Left cardiac atrium (tissue), 4 donors: ENCODE measurements at places on chromosomes 7 and 10. TPM values are rescaled to one million over a fixed set of nuclear protein-coding genes. Genes with fewer than 3 reads are reported as not detected.
A peak's percentile ranks its signal among the peaks of the same experiment; 100 is the strongest.

GRCh38 chr10:50260791-50261281, 9.5 kb upstream of the ASAH2 start:
- DNase-seq, result no peak

Gene OR9A2
- total RNA-seq, result not detected

Gene PRR15
- total RNA-seq, result 1.3 TPM

DNA sequence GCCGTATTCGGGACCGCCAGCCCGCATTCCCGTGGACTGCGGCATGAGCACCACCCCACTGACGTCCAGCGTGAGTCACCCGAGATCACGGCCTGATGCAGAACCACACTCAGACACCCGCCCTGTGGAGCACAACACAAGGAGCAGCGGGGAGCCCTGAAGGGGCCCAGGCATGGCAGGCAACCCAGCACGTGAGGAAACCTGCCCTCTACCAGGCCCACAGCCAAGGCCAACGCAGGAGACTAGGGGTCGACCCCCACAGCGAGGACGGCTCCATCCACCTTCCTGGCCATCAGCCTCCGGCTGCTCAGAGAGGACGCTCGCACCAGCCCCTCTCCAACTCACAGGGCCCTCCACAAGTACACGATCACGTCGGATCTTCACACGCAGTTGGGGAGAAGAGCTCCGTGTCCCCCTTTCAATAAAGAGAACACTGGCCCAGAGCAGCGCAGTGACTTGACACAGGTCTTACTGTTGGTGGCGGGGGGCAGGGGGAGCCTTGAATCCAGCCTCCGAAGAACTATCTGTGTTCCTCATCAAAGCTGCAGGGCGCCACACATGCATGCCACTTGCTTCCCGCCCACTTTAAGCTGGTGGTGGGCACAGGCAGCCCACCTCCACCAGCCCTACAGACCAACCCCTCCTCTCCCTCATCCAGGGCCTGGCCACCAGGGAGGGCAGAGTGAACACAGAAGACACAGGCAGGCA, 22.0 kb downstream of the MAD1L1 start:
- DNase-seq, result no peak

GRCh38 chr7:76409537-76409936, at the start of gene SSC4D:
TSS of gene SSC4D (minus strand) at chr7:76409697. CDS start at chr7:76404439, 5,258 bp downstream.
- DNase-seq, result no peak

DNA sequence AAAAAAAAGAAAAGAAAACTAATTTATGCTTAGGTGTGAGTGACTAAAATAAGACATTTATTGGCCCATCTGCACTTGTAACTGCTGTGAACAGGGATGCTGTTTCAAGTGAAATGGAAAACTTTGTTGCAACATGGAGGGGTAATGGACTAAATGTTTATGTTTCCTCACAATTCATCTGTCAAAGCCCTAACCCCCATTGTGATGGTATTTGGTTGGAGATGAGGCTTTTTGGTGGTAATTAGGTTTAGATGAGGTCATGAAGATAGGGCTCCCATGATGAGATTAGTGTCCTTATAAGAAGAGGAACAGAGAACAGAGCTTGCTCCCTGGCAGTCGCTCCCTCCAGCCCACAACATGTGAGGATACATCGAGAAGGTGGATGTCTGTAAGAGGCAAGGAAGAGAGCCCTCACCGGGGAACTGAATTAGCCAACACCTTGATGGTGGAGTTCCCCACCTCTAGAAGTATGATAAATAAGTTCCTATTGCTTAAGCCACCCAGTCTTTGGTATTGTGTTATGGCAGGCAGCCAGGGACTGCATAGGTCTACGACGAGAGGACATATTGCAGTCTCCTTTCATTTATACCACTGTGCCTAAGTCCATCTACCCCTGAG, 28.6 kb upstream of the VCL start:
- no peak for DNase-seq

Gene TMEM229A
- total RNA-seq, result not detected

Gene ENTPD1
- 11.8 TPM for total RNA-seq

DNA sequence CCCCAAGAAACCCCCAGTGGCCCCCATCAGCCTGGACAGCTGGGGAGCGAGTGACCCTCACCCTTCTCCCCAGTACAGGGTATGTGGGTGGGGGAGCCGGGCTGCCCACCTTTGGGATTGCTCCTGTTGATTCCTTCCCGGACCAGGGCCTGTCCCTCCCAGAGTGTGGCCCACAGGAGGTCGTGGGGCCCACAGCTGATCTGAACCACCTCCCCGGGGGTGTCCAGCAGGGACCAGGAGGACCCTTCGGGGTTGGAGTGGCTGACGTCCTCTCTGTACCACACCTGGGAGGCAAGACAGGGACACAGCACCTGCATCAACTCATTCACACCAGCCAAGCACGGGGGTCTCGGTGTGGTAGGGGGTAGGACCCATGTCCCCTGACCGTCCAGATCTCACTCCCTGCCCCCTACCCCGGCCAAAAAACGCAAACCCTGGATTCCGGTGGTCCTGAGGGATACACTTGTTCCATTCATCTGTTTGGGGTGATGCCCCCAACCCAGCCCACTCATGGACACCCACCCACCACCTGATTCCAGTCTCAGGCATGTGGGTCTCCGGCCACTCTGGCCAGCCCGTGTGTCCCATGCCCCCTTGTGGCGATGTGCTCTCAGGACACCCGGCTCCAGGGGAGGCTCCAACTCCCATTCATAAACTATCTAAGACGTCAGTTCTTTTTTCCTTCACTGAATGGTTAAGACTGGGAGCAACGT, 10.9 kb downstream of the TECPR1 start:
- DNase-seq, result no peak

Gene CALY
- total RNA-seq, result not detected

DNA sequence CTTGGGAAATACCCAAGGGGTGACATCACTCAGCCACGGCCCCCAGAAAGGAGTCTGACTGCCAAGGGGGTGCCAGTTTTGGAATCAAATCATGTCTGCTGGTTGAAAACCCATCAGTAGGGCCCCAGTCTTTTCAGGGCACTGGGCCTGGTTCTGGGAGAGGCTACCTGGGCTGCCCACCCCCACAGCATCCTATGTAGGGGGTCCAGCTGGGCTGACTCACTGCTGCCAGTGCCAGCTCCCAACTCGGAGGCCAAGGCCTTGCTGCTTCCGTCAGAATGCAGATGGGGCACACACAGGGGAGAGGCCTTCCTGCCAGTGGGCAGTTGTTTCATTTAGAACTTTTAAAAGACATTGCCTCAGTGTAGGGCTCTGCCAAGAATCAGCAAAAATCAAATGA, 39.5 kb upstream of the DMBT1 start:
- no peak for DNase-seq

- no peak for DNase-seq
Measured at GRCh38 chr7:144826208-144826607, 9.6 kb downstream of the TPK1 start.

Gene HABP2
- not detected for total RNA-seq

DNA sequence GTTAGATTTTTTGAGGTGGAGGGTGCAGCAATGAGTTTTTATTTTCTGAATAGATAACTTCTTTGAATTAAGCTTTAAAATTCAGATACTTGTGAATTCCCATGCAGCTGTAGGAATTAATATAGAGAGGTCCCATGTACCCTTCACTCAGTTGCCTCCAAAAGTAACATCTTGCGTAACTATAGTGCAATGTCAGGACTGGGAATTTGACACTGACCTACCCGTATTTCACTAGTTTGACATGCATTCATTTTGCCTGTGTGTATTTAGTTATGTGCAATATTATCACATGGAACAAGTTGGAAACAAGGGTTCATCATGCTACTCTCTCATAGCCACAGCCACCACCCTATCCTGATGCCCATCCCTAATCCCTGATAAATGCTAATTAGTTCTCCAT, 147.1 kb upstream of the IGFBP3 start:
- DNase-seq, result no peak

Gene GJD4
- total RNA-seq, result not detected

DNA sequence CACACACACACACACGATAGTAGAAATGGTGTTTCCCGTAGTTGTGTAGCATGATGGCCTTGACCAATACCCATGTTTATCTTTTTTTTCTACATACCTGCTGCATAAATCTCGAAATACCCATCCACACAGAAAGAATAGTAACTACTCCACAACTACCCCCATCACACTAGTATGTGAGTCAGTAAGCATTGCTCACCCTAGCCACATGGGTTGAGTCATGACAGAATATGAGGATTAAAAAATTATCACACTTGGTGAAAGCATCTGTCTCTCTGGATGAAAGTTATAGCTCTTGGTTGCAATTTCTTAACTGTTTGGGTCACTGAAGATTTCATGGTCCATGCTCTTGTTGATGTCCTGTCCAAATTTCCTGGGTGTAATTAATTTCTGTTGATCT, 103.4 kb upstream of the MDFIC start:
- no peak for DNase-seq

Gene ZCCHC24
- 52.9 TPM for total RNA-seq

DNA sequence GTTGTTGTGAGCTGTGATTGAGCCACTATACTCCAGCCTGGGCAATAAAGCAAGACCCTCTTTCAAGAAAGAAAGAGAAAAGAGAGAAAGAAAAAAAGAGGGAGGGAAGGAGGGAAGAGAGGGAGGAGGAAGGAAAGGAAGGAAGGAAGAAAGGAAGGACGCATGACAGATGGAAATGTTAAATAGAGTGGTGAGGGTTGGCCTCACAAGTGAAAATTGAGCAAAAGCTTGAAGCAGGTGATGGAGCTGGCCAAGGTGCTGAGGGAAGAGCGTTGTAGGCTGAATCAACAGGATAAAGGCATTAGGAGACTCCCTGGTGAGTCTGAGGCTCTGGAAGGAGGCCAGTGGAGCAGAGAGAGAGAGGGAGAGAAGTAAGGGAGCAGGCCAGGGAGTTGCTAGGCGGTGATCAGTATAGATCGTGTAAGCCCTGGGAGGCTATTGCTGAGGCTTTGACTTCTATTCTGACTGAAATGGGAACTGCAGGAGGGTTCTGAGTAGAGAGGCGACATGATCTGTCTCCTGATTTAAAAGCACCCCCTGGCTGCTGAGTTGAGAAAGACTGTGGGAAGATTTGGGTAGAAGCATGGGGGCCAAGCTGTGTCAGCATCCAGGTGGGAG, 26.5 kb upstream of the TMEM248 start:
- DNase-seq, result no peak

- no peak for DNase-seq
Measured at GRCh38 chr7:129684777-129685176, 73.3 kb downstream of the NRF1 start.

DNA sequence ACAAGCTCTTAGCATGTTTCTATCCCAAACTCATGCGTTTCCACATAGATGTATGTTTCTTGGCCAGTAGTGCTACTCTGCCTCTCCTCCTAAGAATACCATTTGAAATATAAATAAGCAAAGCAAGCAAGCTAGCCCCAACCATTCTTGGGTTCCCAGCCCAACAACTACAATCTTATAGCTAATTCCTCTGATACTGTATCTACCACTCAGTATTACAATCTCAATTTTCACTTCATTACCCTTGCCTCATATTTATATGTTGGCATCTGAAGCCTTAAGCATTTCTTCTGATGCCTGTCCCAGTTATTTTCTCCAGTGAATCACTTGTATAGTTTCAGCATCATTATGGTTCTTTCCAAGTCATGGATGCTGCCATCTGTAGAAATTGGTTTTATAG, 181.1 kb downstream of the ST7 start:
- no peak for DNase-seq

DNA sequence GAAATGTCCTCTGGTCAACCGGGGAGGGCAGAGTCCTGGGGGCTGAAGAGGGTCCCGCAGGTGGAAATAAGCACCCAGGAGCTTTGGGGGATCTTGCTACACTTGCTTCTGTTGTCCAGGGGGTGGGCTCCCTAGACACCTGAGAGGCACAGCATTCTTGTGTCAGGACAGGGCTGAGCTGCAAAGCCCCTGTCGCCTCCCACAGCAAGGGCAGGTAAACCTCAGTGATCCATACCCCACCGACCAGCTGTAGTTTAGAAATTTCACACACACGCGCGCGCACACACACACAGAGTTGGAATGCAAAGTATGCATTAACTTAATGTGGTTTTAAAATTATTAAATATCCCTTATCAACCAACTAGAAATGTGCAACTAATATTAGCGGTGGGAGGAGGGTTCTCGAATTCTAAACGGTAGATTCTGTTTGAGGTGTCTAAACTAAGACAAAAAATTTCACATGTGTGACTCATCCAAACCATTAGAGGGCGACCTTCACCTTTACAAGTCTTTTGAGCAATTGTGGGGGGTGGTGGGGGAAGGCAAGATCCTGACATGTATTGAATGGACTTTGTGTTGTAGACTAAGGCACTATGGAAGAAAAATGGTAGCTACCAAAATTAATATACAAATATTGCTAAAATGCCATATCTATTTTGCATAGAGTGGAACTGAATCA, 34.3 kb upstream of the PTF1A start:
- DNase-seq, result no peak

Gene IL6
- total RNA-seq, result 3.3 TPM

DNA sequence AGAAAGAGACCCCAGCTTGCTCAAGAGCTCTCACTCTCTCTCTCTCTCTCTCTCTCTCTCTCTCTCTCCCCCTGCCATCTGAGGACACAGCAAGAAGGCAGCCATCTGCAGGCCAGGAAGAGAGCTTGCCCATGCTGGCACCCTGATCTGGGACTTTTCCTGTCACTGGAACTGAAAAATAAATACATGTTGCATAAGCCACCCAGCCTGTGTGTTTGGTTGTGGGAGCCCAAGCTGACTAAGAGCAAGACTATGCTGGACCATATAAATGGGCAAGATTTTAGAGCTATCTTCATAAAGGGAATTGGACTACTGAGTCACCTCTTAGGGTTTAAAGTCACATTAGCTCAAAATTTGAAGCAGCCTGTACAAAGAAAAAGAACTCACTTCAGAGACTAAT, 98.6 kb downstream of the SLC16A9 start:
- no peak for DNase-seq

- no peak for DNase-seq
Measured at GRCh38 chr7:47573758-47574481, 8.0 kb downstream of the TNS3 start.

Gene CLEC2L
- 0.34 TPM for total RNA-seq

GRCh38 chr10:17006631-17007417, 122.8 kb downstream of the CUBN start:
- DNase-seq, result peak; percentile 50

Gene AGAP9
- 2.7 TPM for total RNA-seq

Gene GNGT1
- total RNA-seq, result not detected

Gene LRRD1
- 0.10 TPM for total RNA-seq

Gene C10orf67
- 0.27 TPM for total RNA-seq

Gene ITGB8
- total RNA-seq, result 5.2 TPM
